ENCODE measurements at places on chromosomes 7 and 10.
A peak's percentile ranks its signal among the peaks of the same experiment; 100 is the strongest.

- DNase-seq, result no peak
Observed at GRCh38 chr10:33876584-33877400, 542.3 kb upstream of the NRP1 start.

DNA sequence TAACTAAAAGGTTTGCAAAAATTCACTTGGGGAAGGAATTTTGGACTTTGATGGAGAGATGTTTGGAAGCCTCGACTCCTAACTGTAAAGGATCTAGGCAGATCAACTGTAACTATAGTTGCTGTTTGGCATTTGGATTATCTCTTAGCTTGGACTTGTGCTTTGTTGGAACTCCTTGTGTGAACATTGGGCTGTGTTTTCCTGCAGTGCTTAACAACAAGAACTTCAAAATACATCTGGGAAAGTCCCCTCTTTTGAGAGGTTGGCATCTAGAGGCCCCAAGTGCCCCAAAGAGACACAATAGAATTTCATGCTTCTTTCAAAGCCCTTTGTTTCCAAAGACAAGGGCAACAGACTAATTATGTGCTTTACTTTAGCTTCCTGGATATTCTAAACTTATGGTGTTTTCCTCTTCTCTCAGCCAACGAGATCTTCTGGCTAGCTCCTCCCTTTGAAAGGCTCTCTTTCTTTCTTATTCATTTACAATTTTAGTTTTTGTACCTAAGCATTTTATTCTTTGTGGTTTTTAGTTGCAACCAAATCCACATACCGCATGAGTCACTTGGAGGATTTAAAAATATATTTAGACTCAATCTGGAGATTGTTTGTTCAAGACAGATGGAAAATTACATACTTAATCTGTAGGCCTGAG is 11.6 kb downstream of the ABCA13 start:
- no peak for DNase-seq

DNA sequence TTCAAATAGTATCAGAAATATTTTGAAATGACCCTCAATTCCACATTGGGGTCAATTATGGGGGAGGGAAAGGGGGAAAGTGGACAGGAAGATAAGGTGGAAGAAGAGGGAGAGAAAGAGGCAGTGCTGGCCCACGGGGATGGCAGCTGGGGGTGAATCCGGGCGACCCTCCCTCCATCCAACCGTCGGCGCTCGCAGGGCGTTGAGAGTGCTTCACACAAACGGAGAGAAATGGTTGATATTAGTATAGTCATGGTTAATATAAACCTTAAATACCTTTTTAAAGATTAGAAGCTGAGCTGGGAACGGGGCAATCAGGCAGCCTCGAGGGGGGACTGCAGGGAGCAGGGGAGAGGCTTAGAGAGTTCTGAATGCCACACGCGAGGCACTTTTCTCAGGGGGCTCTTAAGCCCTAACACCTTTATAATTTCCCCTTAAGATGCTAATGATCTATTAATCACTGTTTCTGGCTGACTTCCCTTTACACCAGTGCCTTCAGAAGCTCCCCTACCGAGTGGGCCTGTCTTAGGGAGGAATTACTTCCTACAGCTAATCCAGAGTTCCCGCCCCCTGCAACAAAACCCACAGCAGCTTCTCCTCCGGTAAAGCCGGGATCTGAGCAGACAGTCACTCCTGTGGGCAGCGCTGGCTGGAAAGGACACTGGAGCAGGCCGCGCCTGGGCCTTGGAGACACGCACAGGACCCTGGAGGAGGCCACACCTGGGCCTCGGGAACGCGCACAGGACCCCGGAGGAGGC is 39.5 kb downstream of the PRKAG2 start:
- no peak for DNase-seq

DNA sequence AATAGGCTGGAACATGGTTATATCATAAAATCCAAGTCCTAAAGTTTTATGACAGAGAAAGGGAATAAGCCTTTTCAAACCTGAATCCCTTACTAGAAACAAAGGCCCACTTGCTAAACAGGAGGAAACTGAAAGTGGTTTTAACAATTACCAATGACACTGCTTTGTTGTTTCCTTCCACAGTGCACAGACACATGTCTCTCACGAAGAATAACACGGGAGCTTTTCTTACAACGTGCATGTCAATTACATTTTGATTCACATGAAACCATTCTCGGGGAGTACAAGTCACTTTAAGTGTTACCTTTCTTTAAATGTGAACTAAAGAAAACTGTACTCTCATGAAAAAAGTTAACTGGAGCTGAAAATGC is 1.4 kb downstream of the MRPS33 start:
- no peak for DNase-seq

DNA sequence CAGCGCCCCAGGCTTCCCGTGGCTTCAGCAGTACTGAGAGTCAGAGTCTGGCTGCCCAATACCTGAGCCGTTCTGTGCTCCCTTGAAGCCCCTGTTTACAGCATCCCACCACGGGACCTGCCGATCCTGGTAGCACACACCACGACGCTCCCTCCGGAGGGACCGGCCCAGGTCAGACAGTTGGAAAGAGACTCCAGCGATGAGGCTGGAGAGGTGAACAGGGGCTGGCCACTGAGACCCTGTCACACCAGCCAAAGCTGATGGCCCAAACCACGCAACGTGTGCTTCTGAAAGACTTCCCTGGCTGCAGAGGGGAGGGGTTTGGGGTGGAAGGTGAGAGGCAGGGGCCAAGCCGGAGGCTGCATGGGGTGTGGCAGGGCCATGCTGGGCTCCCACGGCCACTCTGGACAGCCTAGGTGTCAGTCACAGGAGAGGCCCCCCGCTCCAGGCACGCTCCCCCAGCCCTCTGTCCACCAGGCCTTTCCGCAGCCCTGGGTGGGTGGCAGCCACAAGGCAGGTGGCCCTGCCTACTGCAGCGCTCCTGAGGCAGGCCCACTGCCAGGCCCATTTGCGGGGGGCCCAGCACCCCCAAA is 140.2 kb upstream of the CHST15 start:
- DNase-seq, result no peak

- DNase-seq, result no peak
Observed at GRCh38 chr7:151091431-151091830, 5.2 kb downstream of the AGAP3 start.

GRCh38 chr7:157306846-157307838 is 29.7 kb upstream of the DNAJB6 start:
- no peak for DNase-seq

- no peak for DNase-seq
Observed at GRCh38 chr10:117345143-117345542, 30.1 kb downstream of the PDZD8 start.

GRCh38 chr10:26513101-26513500 is 75.0 kb downstream of the APBB1IP start:
- no peak for DNase-seq

- DNase-seq, result no peak
Observed at GRCh38 chr7:18570890-18571478, 75.4 kb downstream of the HDAC9 start.

DNA sequence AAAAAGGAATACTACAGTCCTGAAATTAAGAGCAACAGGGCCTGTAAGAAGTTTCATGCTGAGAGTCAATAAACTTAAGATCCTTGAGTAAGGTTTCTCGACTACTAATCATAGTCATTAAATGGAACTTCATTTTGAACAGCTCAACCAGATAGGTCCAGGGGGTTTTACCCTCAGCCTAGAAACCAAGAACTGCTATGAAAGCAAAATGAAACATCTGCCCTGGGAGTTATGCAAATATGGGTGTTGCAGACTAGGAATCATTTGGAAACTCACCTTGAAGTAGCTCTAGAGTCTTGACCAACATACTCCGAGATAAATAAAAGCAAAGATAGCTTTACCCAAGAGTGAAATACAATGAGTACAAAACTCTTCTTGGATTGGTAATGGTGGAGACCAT is 128.0 kb downstream of the HGF start:
- no peak for DNase-seq

DNA sequence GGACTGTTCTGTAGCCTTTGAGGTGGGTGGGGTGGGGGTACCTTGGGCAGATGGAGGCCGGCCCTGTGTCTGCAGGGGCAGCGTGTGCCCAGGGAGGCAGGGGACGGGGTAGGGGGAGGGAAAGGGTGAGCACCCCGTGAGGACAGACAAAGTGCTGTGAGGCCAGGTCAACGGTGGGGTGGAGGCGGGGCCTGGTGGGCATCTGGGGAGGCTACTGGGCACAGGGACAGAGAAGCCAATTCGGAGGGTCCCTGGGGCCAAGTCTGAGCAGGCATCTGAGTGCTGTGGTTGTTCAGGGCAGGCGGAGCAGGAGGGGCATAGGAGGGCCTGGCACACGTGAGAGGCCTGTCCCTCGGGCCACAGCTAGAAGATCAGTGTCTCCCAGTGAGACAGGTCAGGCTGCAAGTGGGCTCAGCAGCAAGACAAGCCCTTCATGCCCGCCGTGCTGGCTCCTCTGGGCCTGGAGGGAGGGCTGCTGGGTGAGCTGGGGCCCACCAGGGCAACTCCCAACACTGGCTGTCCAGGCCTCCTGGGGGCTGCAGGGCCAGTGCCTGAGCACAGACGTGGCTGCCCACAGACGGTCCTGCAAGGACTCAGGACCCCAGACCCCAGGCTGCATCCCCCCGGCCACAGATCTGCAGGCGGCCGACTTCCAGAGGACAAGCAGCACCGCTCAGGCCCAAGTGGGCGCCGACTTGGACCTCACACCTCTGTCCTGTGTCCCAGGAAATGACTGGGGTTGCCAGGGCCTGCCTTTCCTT is 26.4 kb upstream of the KNDC1 start:
- DNase-seq, result no peak

DNA sequence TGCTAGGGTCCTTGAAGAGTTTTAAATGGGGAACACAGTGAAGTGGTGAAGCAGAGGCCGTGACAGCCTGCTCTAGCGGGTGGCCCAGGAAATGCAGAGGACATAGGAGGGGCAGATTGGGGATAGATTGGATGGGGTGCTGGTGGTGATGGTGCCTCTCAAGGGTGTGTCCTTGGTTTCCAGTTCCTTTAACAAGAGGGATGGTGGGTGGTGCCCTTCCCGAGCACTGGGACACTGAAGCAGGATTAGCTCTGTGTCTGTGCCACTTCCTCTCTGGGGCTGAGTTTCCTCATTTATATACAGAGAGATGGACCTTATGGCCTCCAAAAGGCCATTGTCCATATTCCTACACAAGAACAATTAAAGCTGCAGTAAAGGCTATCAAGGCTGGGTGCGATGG is 285.5 kb downstream of the TCF7L2 start:
- DNase-seq, result no peak

- DNase-seq, result no peak
Observed at GRCh38 chr7:111104710-111105109, 13.8 kb downstream of the LRRN3 start.

DNA sequence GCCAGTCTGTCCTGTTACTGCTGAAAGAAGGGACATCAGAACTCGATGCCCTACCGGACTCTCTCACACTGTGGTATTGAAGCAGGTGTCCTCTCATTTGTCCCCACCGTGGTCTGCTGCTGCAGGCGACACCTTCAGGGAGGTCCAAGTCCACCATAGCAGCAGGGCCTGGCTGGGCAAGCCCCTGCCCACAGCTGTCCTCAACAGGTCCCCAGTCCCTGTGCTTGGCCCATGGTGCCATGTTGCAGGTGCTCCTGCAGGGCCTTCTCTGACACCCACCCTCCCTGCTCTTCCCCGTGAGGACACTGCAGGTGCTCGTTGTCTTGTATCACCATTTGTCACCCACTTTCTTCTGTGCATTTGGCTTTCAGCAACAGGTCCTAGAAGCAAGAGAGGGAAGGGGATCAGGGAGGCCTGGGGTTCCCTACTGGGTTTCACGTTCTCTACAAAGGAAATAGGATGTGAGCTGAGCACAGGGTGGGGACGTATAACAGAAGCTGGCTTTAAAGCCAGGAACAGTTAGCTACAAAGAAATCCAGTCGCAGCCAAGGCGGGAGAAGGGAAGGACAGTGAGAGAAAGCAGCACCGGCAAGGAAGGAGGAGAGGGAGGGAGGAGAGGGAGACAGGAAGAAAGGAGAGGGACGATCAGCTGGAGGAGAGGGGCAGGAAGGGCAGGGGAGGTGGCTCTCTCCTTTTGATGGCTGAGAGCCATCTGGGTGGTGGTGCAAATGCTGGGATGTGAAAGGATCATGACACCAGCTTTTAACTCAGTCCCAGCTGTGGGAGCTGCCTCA is 117.7 kb upstream of the FRMD4A start:
- DNase-seq, result no peak

GRCh38 chr7:28572321-28573058 is 160.2 kb downstream of the CREB5 start:
- DNase-seq, result no peak

DNA sequence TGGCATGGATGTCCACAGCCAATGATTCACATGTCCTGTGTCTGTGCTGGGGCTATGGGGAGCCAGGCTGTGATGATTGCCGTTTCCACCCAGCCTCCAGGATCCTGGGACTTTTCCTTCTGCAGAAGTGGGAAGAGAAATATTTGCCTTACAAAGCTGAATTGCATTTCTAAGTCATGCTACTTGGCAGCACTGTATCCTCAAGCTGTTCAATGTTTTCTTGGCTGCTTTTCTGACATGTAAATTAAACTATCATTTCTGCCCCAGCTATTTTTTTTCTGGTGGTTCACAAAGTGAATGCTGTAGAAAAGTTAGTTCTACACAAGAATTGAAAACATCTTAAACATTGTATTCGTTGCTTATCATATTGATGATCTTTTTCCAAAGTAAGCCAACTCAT is 51.9 kb upstream of the TCERG1L start:
- DNase-seq, result no peak

GRCh38 chr10:129085811-129086210 is 381.2 kb upstream of the MGMT start:
- DNase-seq, result no peak

GRCh38 chr7:133360201-133360600 is 107.3 kb downstream of the EXOC4 start:
- DNase-seq, result no peak

- peak; percentile 7 for DNase-seq
Observed at GRCh38 chr10:66180581-66181318, 745.1 kb upstream of the LRRTM3 start.

- no peak for DNase-seq
Observed at GRCh38 chr7:85205754-85206153, 18.9 kb upstream of the SEMA3D start.

DNA sequence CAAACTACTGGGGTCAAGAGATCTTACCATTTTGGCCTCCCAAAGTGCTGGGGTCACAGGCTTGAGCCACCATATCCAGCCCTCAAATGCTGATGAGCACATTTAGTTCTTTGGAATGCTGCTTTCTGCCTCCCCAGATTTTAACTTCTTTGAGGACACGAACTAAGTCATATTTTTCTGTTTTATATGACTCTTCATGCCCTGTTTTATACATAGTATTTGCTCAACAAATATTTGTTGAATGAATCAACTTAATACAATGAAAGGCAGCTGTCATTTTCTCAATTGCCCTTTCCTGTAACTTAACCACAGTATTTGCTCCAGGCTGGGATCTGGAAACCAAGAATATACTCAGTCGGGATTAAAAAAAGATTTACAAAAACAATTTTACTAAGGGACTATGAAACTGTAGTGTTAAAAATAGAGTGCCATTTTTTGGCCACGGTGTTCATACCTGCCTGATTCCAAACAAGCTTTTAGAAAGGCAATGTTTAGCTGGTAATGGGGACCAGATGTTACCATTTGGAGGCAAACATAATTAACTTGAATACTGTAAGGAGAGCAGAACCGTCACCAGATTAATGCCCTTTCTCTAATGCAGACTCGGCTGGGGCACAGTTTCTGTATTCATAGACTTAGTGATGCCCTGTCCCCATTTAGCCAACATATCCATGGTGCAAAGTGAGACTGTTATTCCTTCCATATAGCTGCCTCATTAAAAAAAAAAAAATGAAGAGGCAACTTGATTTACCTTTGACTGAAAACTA is 117.6 kb downstream of the NRP1 start:
- no peak for DNase-seq

GRCh38 chr7:110186334-110186733 is 904.6 kb upstream of the LRRN3 start:
- no peak for DNase-seq

GRCh38 chr10:13291821-13292773 is 7.8 kb downstream of the PHYH start:
- no peak for DNase-seq

GRCh38 chr7:89103564-89103963 is 308.0 kb upstream of the TEX47 start:
- DNase-seq, result no peak

All from AG04449 (cell line).